ENCODE measurements at places on chromosomes 2 and 18.

GRCh38 chr18:22816266-22817176, 116.6 kb upstream of the RBBP8 start:
- DNase-seq: no peak

DNA sequence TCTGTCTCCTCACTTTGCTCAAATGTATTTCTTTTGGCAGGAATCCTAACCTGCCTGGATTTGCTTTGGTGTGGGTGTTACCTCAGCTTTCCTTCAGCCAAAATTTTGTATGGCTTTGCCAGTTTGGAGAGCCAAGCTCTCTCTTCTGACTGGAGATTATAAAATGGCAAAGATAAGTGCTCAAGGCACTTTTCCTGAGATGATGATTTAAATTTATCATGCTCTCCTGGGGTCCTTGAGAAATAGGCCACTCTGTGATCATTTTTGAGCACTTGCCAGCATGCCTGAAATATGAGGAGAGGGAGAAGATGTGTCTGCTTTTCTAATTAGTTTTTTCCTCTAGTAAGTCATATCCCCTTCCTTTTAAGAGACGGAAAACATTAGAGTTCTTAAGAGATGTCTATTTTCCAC, 683.0 kb downstream of the SLC4A3 start:
- no peak for DNase-seq

DNA sequence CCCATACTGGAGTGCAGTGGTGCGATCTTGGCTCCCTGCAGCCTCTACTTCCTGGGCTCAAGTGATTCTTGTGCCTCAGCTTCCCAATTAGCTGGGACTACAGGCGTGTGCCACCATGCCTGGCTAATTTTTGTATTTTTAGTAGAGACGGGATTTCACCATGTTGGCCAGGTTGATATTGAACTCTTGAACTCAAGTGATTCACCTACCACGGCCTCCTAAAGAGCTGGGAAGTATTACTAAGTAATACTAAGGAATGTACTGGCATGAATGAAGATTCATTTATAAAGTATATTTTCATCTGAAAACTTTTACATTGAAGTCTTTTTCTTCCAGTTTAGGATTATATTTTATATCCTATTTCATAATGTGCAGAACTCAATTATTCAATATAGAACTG, 38.1 kb downstream of the NUP35 start:
- no peak for DNase-seq

GRCh38 chr18:50356036-50356945, 18.6 kb upstream of the SKA1 start:
- DNase-seq: no peak

DNA sequence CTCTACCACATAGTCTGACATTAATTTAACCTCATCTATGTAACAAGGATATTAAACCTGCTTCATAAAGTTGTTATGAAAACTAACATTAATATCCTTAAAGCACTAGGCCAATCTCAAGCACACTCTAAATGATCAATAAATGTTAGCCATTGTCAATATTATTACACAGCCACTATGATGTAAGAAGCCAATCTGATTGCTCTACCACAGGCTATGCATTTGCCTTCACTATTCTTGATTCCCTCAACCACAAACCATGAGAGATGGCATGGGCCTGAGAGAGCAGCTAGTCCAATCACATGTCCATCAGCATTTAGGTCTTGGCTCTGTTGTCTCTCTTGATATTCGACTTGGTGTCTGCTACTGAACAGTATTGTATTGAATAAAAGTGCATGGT, 4.2 kb downstream of the SLC25A12 start:
- no peak for DNase-seq

DNA sequence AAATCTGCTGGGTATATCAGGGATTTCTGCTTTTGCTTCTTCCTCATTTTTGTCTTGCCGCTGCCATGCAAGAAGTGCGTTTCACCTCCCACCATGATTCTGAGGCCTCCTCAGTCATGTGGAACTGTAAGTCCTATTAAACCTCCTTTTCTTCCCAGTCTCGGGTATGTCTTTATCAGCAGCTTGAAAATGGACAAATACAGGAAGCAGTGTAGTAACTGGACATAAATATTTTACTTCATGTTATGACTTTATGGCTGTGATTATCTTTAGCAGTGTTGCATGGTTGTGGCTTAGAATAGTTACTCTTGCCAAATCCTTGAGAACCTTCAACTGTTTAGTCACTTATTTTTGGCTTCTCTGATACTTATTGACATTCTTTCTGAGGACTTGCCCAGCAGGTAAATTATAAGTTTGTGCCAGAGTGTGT, 66.2 kb upstream of the DLX2 start:
- no peak for DNase-seq

DNA sequence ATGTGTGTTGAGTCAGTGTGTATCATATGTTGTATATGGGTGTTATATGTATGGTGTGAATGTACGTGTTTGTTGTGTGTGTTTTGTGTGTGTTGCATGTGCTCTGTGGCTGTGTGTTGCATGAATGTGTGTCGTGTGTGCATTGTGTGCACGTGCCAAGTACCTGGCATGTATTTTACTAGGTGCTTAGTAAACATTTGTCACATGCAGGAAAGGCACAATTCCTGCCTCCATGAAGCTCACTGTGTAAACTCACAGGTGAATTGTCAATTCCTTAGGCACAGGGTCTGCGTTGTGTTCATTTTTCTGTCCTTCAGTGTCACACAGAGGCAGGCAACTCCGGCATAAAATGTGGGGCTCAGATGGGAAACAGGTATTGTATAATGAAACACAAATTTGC, 22.3 kb upstream of the IL1R1 start:
- no peak for DNase-seq

DNA sequence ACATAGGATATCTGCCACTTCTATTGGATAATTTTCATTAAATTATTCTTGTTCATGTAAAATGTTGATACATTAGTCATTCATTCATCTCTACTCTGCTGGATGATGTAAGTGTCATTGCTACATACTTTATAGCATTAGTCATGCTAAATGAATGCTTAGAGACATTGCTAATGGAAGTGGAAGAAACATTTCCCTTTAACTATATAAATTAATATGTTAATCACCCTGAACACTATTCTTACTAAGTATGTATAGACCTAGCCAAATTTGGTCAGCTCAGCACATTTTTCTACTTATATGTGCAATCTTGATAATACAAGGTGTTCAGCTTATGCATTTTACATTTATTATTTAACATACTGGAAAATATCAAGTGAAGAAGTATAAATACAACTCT, 160.2 kb downstream of the DPP4 start:
- no peak for DNase-seq

DNA sequence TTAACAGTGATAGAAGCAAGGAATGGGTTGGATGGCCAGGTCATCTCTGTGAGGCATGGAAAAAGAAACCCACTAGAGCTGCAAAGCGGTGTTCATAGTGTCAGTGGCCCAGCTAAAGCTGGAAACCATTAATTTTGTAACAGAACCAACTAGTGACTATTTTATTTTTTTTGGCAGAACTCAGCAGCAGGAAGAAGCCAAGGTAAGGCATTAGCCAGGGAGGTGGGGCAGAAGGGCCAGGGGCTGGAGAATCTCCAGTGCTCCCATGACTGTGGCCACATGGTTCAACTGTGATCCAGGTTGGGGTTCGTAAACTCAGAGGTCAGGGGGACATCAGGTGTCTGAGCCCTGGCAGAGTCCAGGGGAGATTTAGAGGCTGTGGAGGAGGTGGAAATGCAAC, 25.9 kb upstream of the YES1 start:
- no peak for DNase-seq

DNA sequence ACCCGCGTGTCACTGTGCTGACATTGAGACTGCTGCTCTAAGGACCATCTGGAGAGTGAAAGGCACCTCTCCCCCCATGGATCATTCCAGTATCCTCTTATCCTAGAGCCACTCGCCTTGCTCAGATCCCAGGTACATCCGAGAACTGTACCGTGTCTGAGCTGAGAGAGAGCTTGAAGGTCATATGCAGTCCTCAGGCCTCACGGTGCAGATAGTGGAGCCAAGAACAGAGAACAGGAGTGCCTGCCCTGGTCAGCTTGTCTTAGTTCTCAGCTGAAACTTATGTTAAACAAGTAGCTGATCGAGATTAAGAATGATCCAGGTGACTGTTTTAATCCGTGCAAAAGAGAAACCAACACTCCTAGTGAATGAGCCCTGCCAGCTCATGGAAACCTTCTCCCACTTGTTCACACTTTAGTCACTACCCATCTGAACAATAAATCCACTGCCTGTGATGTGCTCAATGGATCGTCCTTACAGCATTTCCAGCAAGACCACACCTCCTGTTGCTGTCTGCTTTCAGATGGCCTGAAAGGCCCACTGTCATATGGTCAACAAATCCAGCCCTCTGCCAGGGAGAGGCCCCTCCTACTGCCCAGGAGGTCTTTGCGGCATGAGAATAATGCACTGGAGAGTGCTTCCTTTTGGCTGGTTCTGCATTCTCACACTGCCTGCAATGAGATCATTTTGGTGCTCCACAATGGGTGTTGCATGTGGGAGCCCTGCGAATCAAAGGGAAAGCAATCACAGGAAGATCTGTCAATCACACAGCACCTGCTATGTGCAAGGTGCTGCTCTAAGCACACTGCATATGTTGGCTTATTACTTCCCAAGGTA, 43.7 kb upstream of the APCDD1 start:
- DNase-seq: no peak

DNA sequence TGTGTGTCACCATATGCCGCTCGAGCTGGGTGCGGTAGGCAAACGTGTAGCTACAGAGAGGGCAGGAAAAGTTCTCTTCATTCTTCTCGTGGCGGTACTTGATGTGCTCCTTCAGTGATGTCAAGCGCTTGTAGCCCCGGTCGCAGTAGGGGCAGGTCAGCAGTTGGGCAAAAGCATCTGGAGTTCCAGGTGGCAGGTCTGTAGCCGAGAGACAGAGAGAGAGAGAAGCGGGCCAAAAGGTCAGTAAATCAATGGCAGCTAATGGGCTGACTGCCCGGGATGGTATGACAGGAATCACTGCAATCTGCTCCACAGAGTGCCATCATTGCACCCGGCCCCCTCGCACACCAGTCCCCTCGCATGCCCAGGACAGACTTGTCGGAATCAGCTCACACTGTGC, 116.0 kb downstream of the ZEB2 start:
- DNase-seq: no peak

DNA sequence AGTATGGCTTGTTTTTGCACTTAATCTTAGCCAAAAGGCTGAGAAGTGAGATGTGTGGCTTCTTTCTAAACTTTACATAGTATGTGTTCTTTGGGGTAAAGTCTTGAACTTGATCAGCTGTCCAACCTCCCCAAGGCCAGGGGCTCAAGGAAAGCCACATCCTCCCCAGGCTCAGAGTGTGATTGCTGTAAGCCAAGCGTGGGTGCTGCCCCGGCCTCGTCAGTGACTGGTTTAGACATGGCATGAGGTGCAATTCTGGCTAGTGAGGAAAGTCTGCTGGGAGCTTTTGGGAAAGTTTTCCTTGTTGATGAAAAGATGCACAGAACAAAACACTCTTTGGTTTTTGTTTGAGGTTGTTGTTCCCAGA, 40.2 kb downstream of the TMEM177 start:
- no peak for DNase-seq

- DNase-seq: no peak
Measured at GRCh38 chr2:160052531-160052930, 9.9 kb downstream of the PLA2R1 start.

DNA sequence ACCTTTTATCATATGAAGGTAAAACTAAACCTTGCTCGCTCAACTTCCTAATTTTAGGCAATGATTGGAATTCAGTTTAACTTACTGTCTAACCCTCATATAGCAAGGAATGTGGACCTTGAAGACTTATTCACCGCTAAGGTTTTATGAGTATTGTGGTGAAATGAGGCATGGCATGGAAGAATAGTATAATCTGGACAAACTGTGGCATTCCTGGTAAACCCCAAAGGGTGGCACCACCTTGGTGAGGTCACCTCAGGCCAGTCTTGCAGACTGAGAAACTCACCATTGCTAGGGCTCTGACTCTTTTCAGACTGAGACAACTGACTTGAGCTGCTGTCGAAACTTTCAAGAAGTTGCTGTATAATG, 51.1 kb upstream of the EHBP1 start:
- DNase-seq: no peak

DNA sequence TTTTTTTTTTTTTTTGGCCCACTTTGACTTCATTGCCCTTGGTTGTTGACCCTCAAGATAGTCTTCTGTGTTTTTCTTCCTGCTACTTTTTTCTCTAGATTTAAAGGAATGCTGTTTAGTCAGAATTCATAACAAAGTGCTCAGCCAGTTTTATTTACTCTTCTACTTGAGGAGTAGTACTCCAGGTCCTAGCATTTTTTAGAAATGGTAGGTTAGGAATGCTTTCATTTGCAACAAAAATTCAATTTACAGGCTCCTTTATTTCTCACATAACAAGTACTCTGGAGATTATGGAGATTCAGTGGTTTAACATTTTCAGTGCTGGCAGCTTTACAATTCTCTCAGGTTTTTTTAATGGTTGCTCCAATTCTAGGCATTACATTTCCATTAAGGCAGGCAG, 58.2 kb downstream of the KIAA1328 start:
- no peak for DNase-seq

DNA sequence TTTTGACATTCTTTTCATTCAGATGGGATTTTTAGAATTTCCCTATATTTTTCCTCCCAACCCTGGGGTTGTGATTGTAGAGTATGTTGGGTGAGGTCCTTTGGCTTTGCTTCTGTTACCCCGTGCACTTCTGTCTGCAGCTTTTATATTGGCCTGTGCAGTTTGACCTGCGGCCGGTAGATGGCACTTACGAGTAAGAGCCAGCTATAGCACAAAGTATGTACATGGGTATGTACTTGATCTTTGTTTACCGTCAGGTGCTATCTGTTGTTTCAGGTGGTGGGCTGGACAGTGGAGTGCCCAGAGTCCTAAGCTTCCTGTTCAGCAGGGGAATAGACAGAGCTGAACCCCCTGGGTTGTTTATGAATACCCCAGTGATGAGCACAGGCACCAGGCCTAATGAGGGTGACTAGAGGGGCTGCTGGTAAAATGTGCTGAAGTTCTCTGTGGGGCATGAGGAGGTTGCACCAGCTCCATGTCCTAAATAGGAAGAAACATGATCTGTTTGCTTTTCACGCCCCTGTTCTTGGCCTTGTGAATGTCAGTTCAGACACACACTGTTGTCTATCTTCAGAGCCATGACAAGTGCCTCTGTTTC, 58.9 kb upstream of the THUMPD2 start:
- no peak for DNase-seq

DNA sequence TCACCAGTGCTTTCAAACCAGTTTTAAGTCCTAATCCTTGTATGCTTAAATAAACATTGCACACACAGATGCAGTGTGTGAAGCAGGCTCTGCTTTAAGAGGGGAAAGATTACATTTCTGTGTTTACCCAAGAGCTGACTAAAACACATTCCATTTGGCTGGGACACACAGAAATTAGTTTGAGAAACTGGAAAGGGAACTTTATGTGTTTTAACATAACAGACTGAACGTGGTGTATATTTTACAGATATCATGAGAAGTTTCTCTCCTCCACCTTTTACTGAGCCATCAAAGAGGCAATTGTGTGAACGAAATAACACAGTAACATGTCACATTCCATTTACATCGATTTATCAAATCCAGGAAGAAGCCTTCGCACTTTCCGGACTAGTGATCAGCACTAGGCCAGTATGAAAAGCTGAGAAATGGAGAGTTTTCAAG, 121.8 kb downstream of the MAIP1 start:
- no peak for DNase-seq

- no peak for DNase-seq
Measured at GRCh38 chr2:173458991-173459780, 104.5 kb downstream of the CDCA7 start.

- no peak for DNase-seq
Measured at GRCh38 chr2:111654829-111655228, 229.2 kb downstream of the ANAPC1 start.

- DNase-seq: no peak
Measured at GRCh38 chr2:101983928-101984327, 7.8 kb upstream of the IL1R2 start.

All from stimulated activated CD8-positive, alpha-beta memory T cell treated with anti-CD3 and anti-CD28 coated beads, Interleukin-7, amount 100 ng/mL, for 48 hours (primary cell).